ENCODE measurements at places on chromosomes 7 and 10. TPM values are rescaled to one million over a fixed set of nuclear protein-coding genes. Genes with fewer than 3 reads are reported as not detected.

The ZNF365 gene
- total RNA-seq, result 1.4 TPM

The MICU1 gene
- 41.2 TPM for total RNA-seq

The HOXA13 gene
- total RNA-seq, result not detected

The IL6 gene
- 1.9 TPM for total RNA-seq

The SFMBT2 gene
- total RNA-seq, result 15.4 TPM

The KAZALD1 gene
- total RNA-seq, result 0.58 TPM

The PROSER2 gene
- 0.31 TPM for total RNA-seq

The CHST3 gene
- 0.31 TPM for total RNA-seq

The DNAJC12 gene
- 8.8 TPM for total RNA-seq

The MSS51 gene
- total RNA-seq, result 2.5 TPM

The FXYD4 gene
- total RNA-seq, result not detected

The DIP2C gene
- total RNA-seq, result 0.80 TPM

The SSC4D gene
- total RNA-seq, result 0.81 TPM

The PTF1A gene
- not detected for total RNA-seq

The OPN4 gene
- not detected for total RNA-seq

The GDF2 gene
- not detected for total RNA-seq

The UBTD1 gene
- 2.6 TPM for total RNA-seq

The EGR2 gene
- total RNA-seq, result 68.2 TPM

The GIMAP1 gene
- 6.2 TPM for total RNA-seq

The RASSF4 gene
- 1.1 TPM for total RNA-seq

The RADIL gene
- 0.19 TPM for total RNA-seq

The CELF2 gene
- 109 TPM for total RNA-seq

The GPER1 gene
- total RNA-seq, result 0.22 TPM

The FAM25G gene
- not detected for total RNA-seq

The MOGAT3 gene
- not detected for total RNA-seq
